ENCODE measurements at places on chromosomes 5 and 9.

DNA sequence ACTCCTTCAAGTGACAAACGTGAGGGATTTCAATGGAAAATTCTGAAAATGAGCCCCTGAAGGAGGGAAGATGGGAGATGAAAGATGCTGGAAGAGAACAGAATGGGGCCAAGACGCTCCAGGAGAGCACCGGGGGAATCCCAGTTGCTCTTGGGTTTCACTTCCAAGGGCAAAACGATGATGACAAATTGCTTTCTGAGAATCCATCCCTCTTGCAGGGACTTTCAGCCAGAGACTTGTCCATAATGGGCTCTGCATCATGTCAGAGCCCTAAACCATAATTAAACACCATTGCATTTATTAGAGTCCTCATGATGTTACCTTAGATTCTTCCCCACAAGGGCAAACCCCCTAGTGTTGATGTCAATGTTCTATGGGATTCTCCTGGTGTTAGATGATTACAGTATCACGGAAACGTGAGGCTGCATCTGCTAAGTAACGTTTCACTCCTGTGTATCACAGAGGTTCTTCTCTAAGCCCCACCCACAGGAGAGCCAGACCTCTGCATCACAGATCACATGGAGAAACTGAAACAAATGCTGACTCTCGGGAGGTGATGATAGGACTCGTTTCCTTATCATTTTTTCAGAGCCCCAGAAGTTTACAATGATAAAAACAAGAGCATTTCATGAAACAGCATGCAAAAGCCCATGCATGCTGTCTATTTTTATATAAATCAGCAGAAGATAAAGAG is 114.4 kb downstream of the TENT4A start:
- DNase-seq, result peak; percentile 22

- DNase-seq, result no peak
These were observed 16.2 kb downstream of the SPTAN1 start for GRCh38 chr9:128568470-128569078.

DNA sequence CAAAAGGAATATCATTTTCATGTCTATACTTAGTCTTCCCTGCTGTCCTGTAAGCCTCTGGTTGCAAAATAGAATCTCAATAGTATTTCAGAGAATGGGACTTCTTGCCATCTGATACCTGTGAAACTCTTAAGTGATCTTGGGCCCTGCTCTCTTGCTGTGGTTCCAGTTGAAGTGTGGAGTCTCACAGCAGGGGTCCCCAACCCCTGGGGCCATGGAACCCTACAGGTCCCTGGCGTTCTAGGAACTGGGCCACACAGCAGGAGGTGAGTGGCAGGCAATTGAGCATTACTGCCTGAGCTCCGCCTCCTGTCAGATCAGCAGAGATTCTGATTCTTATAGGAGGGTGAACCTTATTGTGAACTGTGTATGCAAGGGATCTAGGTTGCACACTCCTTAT is 65.9 kb downstream of the ZSWIM6 start:
- no peak for DNase-seq

DNA sequence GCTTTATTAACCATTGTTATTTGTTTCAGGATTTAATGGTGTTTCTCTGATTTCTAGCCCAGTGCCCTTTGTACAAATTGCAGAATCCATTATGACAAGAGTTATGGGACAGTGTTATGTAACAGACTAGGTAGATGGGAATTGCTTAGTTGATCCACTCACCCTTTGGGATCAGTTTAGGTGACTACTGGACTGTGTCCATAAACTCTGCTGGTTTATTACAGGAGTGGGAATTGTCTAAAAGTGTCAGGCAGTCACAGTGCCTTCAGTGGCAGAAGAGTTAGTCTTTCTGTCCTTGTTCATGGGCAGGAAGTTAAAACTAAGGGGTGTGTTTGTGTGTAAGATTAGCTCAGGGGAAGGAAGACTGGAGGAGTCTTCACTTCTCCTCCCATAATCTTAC is 29.3 kb downstream of the RCL1 start:
- no peak for DNase-seq

DNA sequence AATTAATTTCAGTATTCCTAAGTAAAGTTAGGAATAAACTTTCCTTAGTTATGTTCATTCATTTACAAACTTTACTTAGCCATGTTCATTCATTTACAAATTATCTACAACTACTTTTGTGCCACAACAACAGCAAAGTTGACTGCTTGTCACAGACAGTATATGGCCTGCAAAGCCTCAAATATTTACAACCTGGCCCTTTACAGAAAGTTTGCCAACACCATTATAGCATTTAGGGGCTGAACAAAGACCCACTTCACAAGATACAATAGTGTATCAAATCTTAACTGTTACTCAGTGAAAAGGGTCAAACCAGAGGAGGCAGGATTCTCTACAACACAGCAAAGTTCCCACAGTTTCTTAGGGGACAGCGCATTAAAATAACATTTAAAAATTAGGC is 9.7 kb upstream of the OTULINL start:
- no peak for DNase-seq

- DNase-seq, result no peak
These were observed 402.3 kb upstream of the SMARCA2 start for GRCh38 chr9:1612886-1613285.

DNA sequence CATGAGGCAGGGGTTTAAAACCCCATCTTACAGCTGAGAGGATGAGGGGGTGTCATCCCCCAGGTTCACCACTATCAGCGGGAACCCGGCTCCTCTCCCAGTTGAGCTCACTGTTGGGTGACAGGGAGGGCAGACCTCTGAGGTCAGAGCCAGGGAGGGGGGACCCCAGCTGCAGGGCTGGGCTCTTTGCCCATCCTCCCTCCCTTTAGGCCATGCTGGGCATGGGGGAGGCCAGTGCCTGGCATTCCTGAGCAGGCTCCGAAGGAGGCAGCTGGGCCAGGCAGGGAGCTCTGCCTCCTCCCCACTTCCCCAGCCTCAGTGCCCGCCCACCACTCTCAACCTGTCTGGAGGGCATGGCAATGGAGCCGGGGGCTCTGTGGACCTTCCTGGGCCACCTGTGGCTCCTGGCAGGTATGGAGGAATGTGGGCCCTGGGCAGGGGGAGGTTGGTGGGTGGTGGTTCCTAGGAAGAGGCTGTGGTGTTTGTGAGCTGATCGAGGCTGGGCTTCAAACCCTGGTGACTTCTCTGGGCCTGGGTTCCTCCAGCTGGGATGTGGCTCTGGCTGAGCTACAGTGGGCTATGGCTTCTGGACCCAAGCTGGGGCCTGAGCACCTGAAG is 12.6 kb downstream of the CRB2 start:
- no peak for DNase-seq

DNA sequence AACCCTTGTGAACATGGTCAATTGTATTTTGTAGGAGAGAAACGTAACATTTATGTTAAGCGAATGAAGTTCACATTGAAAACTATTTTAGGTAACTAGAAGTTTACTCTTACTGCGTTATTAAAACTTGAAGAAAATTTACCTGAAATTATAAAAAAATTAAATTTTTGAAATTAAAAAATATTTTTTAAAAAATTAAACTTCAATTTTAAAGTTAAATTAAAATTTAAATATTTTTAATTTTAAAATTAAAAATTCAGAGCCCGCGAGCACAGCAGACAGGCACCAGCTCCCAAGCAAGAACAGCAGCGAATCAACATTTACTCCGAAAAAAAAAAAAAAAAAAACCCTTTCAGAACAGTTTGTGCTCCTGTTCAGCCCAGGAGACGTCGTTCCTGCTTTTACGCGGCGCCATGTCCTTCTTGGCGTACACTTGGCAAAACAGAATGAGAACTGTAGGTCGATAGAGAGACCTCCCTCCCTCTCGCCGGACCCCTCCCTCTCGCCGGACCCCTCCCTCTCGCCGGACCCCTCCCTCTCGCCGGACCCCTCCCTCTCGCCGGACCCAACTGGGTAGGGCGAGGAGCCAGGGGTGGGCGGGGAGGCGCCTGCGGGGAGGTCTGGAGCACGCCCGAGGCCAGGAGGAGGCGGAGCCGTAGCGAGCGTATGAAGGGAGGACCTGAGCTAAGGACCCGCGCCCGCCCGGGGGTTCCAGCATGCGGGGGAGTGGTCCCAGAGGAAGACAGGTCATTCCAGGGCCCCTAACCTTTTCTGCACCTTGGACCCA is 235.8 kb downstream of the ROR2 start:
- DNase-seq, result peak; percentile 78

DNA sequence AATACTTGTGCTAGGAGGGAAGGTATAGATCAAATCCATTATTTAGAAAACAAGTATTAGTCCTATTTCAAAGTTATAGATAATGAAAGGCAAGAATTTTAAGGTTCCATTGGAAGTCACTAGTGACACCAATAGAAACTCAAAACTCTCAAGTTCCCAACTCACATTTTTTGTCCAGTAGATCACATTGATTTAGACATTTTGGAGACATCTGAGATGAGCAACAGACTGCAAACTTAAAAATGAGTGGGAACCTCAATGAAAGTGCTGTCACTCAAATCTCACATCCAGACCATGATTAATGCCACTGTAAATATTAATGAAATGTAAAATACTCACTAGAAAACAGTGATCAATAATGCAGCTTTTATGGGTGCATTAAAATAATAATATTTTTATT is 405.0 kb downstream of the ENC1 start:
- DNase-seq, result no peak

DNA sequence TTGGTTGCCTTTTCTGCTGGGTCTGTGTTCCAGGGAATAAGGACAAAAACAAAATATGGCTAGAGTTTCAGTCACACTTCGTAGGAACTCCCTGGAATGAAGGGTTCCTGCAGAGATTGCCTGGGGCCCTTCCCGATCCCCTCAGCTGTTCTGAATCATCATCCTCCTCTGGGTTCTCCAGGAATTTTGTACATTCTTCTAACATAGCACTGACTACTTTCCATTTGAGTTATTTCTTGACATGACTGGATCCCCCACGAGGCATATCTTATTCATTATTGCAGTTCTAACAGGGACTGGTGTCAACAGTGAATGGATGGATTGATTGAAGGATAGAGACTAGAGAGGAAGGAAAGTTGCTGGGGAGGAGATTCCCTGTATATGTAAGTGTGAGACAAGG is 49.2 kb upstream of the TNC start:
- DNase-seq, result no peak

GRCh38 chr9:110183208-110184145 is 24.5 kb downstream of the C9orf152 start:
- DNase-seq, result peak; percentile 70

- no peak for DNase-seq
These were observed 39.9 kb downstream of the PAX5 start for GRCh38 chr9:36993933-36994764.

GRCh38 chr5:14581891-14582796 is 552 bp downstream of the OTULINL start:
- peak; percentile 78 for DNase-seq

GRCh38 chr9:98081477-98082219 is 25.1 kb downstream of the NANS start:
- no peak for DNase-seq

GRCh38 chr9:82421498-82421897 is 432.9 kb downstream of the SPATA31D1 start:
- no peak for DNase-seq

DNA sequence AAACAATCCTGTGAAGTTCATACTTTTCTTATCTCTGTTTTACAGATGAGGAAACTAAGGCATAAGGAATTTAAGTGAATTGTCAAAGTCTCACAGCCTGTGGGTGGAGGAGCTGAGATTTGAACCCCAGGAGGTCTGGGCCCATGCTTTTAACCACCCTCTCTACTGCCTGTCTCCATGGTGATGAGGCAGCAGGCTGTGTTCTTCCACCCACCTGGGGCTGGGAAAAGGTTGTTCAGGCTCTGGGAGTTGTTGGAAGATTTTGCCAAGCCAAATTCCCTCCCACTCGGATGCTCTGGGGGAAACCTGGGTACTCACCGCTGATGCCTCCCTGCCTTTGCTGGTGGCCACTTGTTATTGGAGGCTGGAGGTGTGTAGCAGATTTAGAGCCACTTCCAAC is 18.3 kb upstream of the SYNPO start:
- DNase-seq, result no peak

GRCh38 chr5:51383131-51384121 is at the start of gene ISL1:
Gene ISL1 (plus strand): TSS chr5:51383448. CDS start chr5:51383672, 224 bp downstream.
- DNase-seq, result peak; percentile 96

- DNase-seq, result no peak
These were observed 26.0 kb downstream of the ARRDC3 start for GRCh38 chr5:91357012-91357634.

- no peak for DNase-seq
These were observed 345.0 kb downstream of the TLE1 start for GRCh38 chr9:81344366-81344765.

- DNase-seq, result no peak
These were observed 30.7 kb upstream of the SRP19 start for GRCh38 chr5:112830378-112830777.

- DNase-seq, result no peak
These were observed 15.2 kb upstream of the KCNMB1 start for GRCh38 chr5:170404398-170404797.

DNA sequence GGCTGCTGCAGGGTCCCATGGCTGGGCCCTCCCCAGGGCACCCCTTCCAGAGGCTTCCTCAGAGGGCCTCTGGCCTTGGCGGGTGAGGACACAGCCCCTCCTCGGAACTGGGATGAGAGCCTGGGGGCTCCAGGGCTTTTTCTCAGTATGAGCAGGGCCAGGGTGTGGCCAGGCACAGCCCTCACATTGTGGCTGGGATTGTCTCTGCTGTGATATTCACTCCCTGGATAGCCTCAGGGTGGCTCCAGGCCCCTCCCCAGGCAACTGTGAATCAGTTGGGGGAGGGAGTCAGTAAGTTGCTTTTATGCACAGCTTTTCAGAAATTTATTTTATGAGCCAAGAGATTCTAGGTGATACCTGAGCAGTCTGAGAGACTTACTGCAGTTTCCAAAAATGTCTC is 135.7 kb downstream of the CACNA1B start:
- DNase-seq, result no peak

DNA sequence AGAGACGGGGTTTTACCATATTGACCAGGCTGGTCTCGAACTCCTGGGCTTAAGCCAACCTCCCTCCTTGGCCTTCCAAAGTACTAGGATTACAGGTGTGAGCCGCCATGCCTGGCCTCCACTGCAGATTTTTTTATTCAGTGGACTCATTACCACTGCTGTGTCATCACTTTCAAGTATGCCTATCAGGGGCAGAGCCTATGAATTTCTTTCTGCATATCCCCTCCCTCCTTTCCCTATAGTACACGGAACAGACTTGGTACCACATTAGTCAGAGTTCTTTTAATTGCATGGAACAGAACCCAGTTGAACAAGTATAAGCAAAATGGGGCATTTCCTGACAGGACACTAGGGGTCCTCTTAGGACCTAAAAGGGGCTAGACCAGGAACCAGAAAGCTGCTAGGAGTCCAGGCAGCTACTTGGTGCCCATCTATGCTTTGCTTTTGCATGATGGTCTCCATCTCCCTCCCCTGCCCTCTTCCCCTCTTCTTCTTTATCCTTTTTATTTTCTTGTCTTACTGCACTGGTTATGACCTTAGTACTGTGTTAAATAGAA is 5.8 kb downstream of the BSPRY start:
- DNase-seq, result no peak

GRCh38 chr9:37920471-37921167 is 16.7 kb upstream of the SLC25A51 start:
- no peak for DNase-seq

GRCh38 chr5:170986598-170986997 is 124.8 kb downstream of the RANBP17 start:
- DNase-seq, result peak; percentile 18

Data from BE2C (cell line).